Stimulated activated CD8-positive, alpha-beta memory T cell treated with anti-CD3 and anti-CD28 coated beads, Interleukin-4, amount 100 ng/mL, for 4 hours (primary cell): ENCODE measurements at places on chromosomes 4 and X.

- DNase-seq: no peak
Measured at GRCh38 chrX:123731987-123732669, 724 bp downstream of the THOC2 start.

GRCh38 chr4:46781434-46782092 is 127.5 kb downstream of the COX7B2 start:
- no peak for DNase-seq

DNA sequence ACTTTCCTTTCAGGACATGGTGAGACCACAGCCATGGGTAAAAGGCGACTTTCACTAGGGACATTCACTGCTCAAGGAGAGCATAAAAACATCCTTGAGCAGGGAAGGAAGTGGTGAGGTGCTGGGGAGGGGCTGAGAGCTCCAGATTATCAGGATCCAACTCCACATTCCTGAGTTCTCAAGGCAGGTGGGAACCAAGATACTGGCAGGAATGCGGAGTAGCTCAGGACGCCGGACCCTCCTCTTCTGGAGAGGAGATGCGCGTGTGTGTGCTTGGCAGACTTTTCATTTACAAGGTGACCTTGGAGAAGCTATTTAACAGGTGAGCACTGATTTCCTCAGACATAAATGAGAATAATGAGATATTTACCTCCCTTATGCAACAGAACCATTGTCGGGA is 41.3 kb upstream of the TXK start:
- no peak for DNase-seq

GRCh38 chr4:16667464-16667863 is 231.0 kb downstream of the LDB2 start:
- no peak for DNase-seq

GRCh38 chrX:140149761-140150160 is 184.4 kb upstream of the CXorf66 start:
- DNase-seq: no peak

GRCh38 chrX:87397103-87397886 is 120.3 kb upstream of the KLHL4 start:
- DNase-seq: no peak

- DNase-seq: no peak
Measured at GRCh38 chr4:55722132-55722531, 86.0 kb upstream of the NMU start.

- no peak for DNase-seq
Measured at GRCh38 chrX:44494357-44494756, 48.3 kb downstream of the FUNDC1 start.

DNA sequence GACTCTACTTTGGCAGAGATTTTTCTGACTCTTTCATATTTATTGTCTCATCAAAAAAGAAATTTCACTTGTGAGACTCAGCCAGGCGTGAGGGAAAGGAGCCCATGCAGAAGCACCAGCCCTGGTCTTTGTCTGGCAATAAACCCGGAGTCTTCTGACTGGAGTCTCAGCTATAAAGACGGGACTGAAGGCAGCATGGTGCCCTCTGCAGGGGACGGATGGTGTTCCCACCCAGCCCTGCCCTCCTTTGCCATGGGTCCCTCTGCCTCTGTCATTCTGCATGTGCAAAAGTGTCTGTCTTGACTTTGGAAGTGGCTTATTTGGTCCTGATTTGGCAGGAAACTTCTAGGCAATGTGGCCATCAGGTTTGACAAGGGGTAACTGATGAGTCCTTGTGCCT is 14.2 kb downstream of the ZNF185 start:
- no peak for DNase-seq

DNA sequence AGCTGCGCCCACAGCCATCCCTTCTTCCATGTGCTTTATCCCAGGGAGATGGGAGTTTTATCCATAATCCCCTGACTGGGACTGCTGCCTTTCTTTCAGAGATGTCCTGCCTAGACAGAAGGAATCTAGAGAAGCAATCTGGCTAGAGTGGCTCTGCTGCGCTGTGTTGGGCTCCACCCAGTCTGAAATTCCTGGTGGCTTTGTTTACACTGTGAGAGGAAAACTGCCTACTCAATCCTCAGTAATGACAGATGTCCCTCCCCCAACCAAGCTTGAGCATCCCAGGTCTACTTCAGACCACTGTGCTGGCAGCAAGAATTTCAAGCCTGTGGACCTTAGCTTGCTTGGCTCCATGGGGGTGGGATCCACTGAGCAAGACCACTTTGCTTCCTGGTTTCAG is 116.9 kb upstream of the AR start:
- DNase-seq: no peak

GRCh38 chr4:103429283-103429682 is 231.1 kb upstream of the CENPE start:
- no peak for DNase-seq

GRCh38 chrX:134753718-134754008 is 95.4 kb upstream of the PLAC1 start:
- no peak for DNase-seq

DNA sequence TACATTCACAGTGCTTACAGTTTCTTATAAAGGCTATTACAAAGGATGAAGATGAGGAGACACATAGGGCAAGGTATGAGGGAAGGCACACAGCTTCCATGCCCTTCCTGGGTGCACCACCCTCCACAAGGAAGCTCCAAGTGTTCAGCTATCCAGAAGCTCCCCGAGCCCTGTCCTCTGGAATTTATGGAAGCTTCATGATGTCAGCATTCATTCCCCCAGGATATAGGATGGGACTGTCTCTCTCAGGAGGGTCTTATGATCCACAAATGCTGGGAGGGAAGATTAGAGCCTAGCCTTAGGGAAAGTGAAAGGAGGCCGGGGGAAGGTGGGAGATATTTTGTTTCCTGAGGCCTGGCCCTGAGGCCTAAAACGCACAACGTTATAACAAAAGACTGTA is 236.0 kb downstream of the ANK2 start:
- no peak for DNase-seq

- no peak for DNase-seq
Measured at GRCh38 chrX:101685923-101686322, 26.3 kb upstream of the ARMCX2 start.

GRCh38 chr4:182246401-182247205 is 3.4 kb downstream of the TENM3 start:
- DNase-seq: no peak

DNA sequence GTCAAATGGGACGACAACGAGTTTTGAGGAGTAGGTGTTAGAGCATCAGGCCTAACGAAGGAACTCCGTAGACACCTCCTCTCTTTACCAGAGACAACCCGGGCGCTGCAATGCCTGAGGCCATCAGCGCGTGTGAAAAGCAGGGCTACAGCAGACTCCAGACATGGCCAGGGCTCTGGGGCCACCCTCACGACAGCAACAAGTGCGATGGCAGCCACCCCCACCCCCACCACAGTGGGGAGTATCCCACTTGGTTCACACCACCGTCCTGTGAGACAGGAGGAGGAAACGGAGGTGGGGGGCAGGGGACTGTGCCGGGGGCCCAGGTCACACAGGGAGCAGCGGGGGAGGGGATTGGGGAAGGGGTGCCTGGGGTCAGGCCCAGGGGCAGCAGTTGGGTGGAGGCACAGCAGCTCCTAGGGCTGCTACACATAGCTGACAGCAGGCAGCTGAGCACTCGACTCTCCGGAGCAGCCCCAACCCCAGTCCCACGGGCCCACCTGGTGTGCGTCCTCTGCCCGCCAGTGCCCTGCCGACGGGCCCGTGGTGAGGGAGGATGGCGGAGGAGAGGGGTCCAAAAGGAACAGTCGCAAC is 8.5 kb downstream of the LRPAP1 start:
- no peak for DNase-seq

DNA sequence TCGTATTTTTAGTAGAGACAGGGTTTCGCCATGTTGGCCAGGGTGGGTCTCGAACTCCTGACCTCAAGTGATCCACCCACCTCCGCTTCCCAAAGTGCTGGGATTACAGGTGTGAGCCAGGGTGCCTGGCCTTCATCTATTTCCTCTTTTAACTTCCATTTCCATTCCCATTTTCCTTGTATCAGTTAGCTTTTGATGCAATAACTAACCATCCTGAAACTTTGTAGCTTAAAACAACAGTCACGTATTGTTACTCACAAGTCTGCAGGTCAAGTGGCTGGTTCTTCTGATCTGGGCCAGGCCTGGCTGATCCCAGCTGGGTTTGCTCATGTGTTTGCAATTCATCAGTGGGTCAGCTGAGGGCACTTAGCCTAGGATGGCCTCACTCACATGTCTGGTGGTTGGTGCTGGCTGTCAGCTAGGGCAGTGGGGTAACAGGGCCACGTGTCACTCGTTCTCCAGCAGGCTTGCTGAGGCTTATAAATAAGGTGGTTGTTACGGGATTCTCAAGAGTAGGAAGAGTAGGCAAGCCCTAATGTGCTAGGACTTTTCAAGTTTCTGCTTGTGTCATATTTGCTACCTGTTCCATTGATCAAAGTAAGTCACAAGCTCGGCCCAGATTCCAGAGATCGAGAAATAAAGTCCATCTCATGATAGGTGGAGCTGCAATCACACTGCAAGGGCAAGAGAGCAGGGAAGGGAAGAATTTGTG is 88.2 kb downstream of the SOWAHB start:
- DNase-seq: no peak
